ENCODE measurements at places on chromosomes 13 and 19.
A peak's percentile ranks its signal among the peaks of the same experiment; 100 is the strongest.

GRCh38 chr19:49781394-49781793, 14.6 kb downstream of the AP2A1 start:
- DNase-seq = no peak

DNA sequence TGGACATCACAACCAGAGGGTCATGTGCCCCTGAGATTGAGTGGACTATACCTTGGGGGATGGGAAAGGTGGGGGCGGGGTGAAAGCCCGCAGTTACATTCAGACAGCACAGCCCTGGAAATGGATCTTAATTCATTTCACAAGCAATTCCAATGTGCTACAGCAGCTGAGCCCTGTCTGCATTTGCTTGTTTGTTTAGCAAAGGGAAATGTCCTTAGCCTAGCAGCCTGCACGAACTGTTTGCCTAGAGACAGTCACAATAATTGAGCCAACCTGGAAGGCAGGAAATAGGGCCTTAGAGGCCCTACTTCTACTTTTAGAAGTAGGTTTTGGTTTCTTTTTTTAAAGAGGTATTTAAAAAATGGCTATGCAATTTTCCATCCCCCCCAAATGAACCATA, 177.3 kb upstream of the KL start:
- no peak for DNase-seq

GRCh38 chr19:42563352-42564210, 31.1 kb downstream of the CEACAM8 start:
- DNase-seq = peak; percentile 24

DNA sequence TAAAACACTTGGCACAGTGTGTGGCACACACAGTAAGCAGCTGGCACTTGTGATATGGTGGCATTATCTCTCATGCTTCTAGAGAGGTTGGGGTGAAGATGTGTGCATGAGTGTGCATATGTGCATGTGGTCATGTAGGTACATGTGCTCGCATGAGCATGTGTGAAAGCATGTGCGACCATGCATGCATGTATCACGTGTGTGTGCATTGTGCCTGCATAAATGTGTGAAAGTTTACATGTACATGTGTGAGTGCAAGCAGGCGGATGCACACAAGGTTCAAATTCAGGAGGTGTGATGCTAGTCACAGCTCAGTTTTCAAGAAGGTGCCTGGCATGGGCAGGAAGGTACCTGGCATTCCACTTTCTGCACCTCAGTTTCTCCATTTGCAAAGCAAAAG, 59.0 kb upstream of the UQCRFS1 start:
- DNase-seq = no peak

GRCh38 chr13:69168436-69168835, 939.2 kb upstream of the ATXN8OS start:
- no peak for DNase-seq

DNA sequence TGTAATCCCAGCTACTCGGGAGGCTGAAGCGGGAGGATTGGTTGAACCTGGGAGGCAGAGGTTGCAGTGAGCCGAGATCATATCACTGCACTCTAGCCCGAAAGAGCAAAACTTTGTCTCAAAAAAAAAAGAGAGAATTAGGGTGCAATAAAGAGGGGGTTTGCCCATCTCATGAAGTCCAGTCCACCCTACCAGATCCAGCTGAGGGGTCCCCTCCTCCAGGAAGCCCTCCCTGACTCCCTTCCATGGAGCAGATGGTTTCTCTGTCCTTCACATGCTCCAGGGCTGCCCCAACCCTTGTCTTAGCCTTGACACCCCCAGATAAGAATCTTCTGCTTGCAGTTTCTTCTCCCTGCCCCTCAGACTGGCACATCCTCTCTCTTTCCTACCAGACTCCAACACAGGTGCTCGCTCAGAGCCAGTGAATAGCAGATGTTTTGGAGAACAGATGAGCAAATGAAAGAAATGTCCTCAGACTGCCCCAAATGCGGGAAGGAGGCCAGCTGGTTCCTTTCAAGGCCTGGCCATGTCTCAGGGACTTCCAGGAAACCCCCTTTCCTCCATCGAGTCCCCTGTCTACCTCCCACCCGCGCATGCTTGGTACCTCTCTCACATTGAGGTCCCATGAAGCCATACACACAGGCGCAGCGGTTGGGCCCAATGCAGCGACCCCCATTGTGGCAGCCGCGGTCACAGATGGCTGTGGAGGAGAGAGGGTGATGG, 5.0 kb downstream of the FBN3 start:
- DNase-seq = no peak

GRCh38 chr13:42883142-42883541, 101.8 kb downstream of the FAM216B start:
- peak; percentile 25 for DNase-seq

- DNase-seq = no peak
Measured at GRCh38 chr19:17255150-17255621, 9.4 kb downstream of the USHBP1 start.

GRCh38 chr19:1240925-1241324, 626 bp upstream of the ATP5F1D start:
- DNase-seq = no peak

DNA sequence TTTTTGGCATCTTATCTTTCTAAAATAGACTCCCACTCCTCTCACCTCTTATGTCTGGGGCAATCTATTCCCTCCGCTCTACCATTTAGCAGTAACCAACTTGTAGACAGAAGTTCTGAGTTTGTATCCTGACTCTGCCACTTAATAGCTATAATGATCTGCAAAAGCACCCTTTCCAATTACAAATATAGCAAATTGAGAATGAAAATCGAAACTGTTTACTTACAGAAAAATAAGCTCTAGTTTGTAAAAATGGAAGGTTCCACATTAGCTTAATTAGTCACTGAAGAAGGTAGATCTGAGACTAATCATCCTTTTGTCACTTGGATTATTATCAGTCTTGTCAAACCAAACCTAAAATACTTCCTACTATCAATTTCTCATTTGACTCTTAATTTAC, 409.3 kb downstream of the DIAPH3 start:
- no peak for DNase-seq

GRCh38 chr13:111431206-111431605, 110.8 kb downstream of the TEX29 start:
- DNase-seq = no peak

GRCh38 chr19:30362156-30362754, 9.9 kb upstream of the ZNF536 start:
- DNase-seq = peak; percentile 85

DNA sequence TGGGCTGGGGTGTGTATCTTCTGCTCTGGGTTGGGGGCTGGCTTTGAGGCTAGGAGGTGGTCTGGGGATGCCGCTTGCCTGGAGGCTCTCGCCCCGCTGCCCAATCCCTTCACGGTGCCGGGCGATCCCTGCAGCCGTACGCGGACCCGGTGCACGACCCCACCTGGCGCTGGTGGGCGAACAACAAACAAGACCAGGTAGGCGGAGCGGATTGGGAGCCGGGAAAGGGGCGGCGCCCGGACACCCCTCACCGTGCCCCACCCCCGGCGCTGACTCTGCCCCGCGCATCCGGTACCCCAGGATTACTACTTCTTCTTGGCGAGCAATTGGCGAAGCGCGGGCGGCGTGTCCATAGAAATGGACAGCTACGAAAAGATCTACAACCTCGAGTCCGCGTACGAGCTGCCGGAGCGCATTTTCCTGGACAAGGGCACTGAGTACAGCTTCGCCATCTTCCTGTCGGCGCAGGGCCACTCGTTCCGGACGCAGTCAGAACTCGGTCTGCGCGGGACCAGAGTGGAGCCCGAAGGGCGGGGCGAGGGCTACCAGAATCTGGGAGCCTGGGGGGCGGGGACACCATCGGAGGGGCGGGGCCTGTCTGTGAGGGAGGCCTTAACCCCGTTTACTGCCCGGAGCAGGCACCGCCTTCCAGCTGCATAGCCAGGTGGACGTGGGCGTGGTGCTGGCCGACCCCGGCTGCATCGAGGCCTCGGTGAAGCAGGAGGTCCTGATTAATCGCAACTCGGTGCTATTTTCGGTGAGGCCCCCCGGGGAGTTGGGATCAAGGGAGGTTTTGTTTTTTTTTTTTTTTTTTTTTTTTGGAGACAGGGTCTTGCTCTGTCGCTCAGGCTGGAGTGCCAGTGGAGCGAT, 12.1 kb upstream of the PSMD8 start:
- peak; percentile 41 for DNase-seq

DNA sequence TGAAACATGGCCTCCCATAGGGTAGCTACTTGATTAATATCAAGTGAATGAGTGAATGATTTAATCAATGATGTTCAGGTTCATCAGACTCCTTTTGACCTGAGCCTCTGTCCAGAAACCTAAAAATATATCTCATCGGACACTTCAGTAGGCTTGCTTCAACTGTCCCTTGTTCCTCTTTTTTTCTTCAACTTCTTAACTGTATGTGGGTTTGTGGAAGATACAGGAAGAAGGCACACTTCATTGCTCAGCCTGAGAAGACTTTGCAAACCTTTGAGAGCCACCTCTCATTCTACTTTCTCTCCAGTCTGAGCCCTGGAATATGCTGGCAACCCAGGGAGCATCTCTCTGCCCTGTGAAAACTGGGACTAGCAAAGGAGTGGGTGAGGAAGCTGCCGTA, 557.0 kb downstream of the FGF9 start:
- no peak for DNase-seq

DNA sequence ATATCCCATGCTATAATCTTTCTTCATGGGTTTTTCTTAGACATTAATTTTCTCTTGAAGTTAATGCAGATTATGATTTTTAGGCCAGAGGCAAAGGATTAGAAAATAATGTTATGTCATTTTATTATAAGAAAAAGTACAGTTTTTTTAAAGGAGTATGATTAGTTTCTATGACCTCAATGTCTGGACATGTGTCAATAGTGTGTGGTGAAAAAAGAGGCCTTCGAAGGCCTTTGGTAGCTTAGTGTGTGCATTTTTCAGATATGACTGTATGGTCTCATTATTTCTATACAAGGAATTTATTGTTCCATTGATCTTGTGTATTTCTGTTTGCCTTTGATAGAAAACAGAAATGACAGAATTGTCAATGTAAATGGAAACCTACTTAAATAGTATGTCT, 195.6 kb downstream of the GPC5 start:
- DNase-seq = peak; percentile 14

DNA sequence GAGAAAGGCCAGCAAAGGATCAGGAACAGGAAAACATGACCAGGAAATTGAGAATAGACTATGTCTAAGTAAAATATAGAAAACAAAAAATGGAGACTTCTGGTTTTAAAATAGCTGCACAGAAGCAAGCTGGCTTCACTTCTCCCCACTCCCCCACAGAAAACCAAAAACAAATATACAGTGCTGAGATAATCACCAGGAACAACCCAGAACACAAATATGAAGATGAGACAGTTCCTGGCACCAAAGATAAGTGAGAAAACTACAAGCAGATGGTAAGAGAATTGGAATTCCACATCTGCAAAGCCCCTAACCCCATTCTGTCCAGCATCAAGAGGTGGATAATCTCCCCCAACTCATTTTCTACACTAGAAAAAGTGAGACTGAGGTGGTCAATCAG, 397.7 kb downstream of the SUCLA2 start:
- DNase-seq = no peak

- no peak for DNase-seq
Measured at GRCh38 chr13:30446126-30446500, 19.6 kb downstream of the HMGB1 start.

- no peak for DNase-seq
Measured at GRCh38 chr19:41424335-41425173, 2.6 kb downstream of the B3GNT8 start.

- DNase-seq = no peak
Measured at GRCh38 chr19:49682274-49682673, 5.2 kb downstream of the PRMT1 start.

- DNase-seq = peak; percentile 89
Measured at GRCh38 chr19:31349160-31349881, at the start of gene TSHZ3. TSS of gene TSHZ3 (minus strand) at chr19:31349436. CDS start at chr19:31349219, 217 bp downstream.

- no peak for DNase-seq
Measured at GRCh38 chr19:6055013-6055795, 55.1 kb downstream of the RFX2 start.

DNA sequence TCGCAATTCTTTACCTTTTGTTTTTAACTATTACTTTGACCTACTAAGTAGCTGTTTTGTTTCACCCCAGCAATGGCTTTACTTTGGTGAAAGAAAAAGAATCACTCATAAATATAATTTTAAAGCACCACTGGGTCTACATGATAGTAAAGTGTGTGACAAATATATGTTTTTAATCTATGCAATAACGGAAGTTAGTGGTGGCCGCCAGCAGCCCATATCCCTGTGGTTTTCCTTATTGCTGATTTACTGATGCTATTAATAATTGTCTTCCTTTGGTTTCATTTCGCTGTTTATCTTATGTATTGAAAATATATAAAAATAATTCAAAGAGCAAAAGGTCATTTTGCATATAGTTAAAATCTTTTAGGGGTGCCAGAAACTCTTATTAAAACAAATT, 491.3 kb downstream of the DIAPH3 start:
- DNase-seq = no peak

GRCh38 chr13:51542346-51543242, 41.7 kb upstream of the WDFY2 start:
- no peak for DNase-seq

GRCh38 chr13:73631411-73631810, 502.8 kb downstream of the KLF12 start:
- DNase-seq = no peak

GRCh38 chr13:60111691-60112090, 52.0 kb downstream of the DIAPH3 start:
- DNase-seq = peak; percentile 45

DNA sequence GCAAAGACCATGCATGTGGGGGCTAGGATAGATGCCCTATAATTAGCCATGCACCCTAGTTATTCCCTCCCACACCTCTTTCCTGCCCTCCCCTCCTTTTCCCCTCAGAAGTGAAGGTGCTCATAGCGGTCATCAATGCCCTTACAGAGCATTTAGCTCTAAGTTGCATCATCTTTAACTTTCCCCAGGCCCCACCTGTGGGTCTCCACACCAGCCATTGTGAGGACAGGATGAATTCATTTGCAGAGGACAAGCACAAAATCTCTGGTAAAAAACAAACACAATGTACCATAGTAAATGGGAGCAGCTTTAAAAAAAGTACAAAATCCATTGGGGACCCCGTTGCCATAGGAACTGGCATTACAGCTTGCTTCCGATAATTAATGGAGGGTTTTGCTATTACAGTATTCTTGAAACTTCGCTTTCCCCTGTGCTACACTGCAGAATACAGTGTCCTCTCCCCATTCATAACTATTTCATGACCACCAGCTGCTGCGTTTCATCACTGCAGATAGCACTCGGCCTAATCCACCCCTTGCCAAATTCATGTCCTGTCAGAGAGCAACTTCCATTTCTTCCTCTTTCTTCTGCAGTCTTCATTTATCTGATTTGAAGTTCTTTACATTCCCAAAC, 110.5 kb downstream of the ZDHHC20 start:
- no peak for DNase-seq

All from fibroblast of skin of right quadriceps (primary cell).